Omental fat pad (tissue), 4 donors: ENCODE measurements at places on chromosomes 6 and 20. TPM values are rescaled to one million over a fixed set of nuclear protein-coding genes. Genes with fewer than 3 reads are reported as not detected.

DNA sequence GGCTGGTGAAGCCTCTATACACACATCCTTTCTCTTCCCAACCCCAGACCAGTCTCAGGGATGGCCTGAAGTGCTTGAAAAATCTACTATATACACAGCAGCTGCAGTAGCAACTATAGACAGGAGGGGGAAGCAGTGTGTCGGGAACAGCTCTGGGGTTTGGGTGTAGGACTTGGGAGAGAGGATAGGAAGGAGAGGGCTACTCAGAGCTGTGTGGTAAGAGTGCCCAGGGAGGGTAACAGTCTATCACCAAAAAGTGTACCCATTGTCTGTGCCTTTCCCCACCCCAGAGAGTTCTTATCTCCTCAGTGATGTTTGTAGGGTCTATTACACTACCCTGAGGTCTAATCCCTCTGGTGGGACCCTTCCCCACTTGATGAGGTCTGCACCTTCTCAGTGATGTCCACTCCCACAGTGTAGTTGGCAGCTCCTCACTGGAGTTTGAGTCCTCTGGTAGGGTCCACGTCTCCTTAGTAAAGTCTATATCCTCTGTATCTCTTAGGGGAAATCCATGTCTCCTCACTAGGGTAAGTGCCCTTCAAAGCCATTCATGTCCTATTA lies 1.5 kb upstream of the GGT7 start:
- DNase-seq = peak; percentile 85

- DNase-seq = no peak
These were observed 37.4 kb downstream of the CITED2 start for GRCh38 chr6:139337001-139337400.

GRCh38 chr20:58630063-58630462 lies 21.0 kb upstream of the STX16 start:
- DNase-seq = no peak

DNA sequence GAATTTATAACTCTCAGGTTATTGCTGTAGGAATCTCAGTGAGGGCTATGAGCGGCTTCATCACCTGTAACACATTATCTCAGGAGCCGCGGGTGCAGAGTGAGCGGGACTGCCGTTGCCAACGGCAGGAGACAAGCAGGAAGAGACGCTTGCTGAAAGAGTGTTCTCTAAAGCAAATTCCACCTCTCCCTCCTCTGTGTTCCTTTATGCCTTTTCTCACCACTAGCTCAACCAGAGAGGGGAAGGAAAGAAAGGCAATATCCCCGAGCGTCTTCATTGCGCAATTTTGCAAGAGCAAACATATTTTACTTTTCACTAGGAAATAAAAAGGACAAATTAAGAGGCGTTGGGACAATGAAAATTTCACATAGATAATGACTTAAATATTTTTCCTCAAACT lies 185.2 kb upstream of the EXOC2 start:
- no peak for DNase-seq

GRCh38 chr20:63061051-63061770 lies 54.4 kb upstream of the BHLHE23 start:
- no peak for DNase-seq

DNA sequence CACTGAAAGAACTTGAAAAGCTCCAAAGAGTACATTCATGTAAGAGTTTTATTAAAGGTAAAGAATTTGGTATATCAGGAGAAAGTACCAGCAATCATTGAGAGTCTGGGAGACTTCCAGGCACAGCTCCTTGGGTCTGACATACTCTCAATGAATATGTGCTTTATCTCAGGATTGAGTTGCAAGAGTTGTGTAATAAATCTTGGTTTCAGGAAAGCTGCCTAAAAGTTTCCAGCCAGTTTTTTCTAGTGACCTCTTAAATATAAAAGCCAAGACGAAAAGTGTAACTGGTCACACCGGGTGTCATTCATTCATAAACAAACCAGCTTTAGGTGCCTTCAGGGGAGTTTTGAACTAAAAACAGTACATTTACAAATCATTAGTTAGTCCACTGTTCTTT lies 21.6 kb upstream of the GJA1 start:
- no peak for DNase-seq

- peak; percentile 38 for DNase-seq
These were observed 21.2 kb upstream of the NFATC2 start for GRCh38 chr20:51563486-51564332.

DNA sequence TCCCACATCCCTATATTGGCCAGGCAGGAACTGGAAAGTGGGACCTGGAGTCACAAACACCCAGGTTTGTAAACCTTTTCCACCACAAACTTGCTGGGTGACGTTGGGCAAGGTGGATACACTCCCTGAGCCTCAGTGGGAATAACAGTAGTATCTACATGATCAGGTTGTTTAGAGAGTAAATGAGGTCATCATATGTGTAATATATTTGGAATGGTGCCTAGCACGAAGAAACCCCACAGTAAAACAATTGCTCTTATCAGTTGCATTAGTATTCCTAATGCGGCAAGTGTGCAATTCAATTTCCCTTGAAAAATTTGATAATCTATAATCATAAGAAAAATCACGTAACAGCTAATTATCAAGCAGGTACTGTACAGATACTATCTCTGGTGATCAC lies 51.9 kb downstream of the HIVEP2 start:
- no peak for DNase-seq

DNA sequence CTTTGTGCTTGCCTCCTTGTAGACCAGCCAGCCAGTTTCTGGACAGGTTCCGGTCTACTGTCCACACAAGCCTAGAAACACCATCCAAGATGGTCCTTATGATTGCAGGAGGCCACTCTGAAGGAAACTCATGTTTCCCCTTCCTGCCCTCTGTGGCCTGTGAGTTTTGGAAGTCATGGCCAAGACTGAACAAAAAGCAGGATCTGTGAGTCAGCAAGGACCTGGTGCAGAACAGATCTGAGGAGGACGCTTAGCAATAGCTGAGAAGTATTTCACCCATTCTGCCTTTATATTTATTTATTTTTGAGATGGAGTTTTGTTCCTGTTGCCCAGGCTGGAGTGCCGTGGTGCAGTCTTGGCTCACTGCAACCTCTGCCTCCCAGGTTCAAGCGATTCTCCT lies 134.6 kb upstream of the EEF1E1 start:
- no peak for DNase-seq

DNA sequence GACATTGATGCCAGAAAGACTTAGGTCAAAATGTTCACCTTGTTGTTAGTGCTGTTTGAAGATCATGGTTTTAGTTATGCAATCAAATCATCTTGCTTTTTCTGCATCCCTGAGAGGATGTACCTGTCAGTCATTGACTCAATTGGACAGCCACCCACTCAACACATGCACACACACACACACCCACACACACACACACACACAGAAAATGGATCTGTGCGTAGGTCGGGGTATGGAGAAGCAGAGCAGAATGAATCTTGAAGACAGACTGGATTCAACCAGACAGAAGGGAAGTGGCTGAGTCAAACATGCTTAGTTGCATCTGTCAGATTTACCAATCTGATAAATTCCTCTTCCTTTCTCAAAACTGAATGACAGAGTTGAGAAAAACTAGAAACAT lies 19.1 kb upstream of the ZSCAN23 start:
- no peak for DNase-seq

DNA sequence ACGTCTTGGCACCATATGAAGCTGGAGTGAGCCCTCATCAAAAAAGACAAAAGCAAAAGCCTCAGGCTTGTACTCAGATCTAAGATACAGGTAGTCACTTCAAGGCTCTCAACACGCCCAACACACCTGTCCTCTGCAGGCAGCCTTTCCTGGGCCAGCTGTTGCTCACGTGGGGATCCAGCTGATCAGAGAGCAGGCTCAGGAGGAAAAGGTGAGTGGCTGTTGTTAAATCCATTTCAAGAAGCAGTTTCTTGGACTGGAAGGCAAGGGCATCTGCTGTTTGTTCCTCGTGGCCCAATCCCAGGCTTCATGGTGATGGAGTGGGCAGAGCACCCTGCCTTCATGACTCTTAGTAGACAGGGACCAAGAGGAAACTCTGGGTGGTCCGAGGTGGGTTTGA lies 39.6 kb downstream of the ELMO2 start:
- no peak for DNase-seq

SNRPB gene
- 267 TPM for total RNA-seq

RBPJL gene
- total RNA-seq = not detected

YTHDF1 gene
- 23.2 TPM for total RNA-seq

CFAP61 gene
- not detected for total RNA-seq

HLA-DOB gene
- total RNA-seq = 2.8 TPM

ARMC12 gene
- 1.2 TPM for total RNA-seq

LSM2 gene
- 35.1 TPM for total RNA-seq

PREP gene
- total RNA-seq = 18.1 TPM
